ENCODE measurements at places on chromosomes 16 and 17.

DNA sequence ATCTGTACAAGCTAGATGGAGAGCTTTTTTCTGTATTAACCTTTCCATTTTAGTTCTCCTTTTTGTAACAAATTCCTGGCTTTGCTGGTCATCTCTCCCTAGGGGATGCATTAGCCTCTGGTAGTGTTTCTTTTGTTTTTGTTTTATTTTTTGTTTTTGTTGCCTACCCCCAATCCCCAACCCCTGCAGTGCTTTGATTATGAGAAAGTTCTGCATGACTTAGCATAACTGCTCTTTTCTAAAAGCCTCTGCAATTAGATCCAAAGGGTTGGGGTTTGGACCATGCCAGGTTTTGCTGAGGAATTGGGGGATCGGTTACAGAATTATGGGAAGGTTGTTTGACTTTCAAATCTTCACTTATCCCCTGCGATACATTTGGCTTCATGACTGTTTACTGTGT, 98.2 kb downstream of the ADAMTS18 start:
- DNase-seq = no peak

GRCh38 chr17:80402959-80403358, 12.0 kb upstream of the ENDOV start:
- DNase-seq = no peak

GRCh38 chr17:32279891-32280716, 14.5 kb downstream of the RHBDL3 start:
- no peak for DNase-seq

GRCh38 chr17:6075050-6075449, 4.9 kb downstream of the WSCD1 start:
- DNase-seq = no peak

DNA sequence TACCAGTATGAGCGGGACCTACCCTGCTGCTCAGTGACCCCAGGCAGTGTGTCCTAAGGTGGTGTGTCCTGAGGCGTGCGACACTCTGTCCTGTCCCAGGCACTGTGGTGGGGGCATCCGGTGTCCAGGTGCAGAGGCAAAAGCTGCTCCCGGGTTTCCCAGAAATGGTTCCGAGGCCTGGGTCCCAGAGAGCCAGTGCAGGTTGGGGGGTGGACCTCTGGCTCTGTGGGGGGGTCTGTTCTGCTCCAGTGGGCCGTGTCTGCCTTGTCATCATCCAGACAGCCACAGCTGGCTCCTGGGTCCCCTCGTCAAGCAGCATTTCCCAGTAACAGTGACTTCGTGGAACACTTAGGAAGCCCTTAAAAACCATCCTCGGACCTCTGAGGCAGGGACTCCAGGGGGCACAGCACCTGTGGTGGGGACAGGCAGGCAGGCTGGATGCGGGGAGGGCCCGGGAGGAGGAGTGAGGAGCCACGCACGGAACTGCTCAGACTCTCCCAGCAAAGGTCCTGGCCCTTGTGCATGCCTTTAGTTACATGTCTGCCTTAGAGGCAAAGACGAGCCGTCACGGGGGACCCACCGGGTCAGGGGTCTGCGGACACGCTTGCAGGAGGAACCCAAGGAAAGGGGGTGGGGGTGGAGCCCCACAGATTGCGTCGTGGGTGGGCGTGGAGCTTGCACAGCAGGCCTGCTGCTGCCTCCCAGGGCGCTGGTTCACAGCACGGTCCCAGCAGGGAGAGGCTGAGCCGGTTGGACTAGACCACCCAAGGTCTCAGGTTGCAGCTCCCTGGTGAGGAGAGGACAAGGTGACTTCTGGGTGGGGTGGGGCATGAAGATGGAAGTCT, 5.6 kb downstream of the SLC16A3 start:
- no peak for DNase-seq

DNA sequence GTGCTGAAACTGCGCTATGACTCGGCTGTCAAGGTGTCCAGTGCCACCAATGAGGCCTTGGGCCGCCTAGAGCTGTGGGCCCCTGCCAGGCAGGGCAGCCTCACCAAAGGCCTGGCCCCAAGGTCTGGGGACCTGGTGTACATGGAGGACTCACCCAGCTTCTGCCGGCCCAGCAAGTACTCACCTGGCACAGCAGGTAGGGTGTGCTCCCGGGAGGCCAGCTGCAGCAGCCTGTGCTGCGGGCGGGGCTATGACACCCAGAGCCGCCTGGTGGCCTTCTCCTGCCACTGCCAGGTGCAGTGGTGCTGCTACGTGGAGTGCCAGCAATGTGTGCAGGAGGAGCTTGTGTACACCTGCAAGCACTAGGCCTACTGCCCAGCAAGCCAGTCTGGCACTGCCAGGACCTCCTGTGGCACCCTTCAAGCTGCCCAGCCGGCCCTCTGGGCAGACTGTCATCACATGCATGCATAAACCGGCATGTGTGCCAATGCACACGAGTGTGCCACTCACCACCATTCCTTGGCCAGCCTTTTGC, 25.0 kb downstream of the WNT9B start:
- DNase-seq = no peak

DNA sequence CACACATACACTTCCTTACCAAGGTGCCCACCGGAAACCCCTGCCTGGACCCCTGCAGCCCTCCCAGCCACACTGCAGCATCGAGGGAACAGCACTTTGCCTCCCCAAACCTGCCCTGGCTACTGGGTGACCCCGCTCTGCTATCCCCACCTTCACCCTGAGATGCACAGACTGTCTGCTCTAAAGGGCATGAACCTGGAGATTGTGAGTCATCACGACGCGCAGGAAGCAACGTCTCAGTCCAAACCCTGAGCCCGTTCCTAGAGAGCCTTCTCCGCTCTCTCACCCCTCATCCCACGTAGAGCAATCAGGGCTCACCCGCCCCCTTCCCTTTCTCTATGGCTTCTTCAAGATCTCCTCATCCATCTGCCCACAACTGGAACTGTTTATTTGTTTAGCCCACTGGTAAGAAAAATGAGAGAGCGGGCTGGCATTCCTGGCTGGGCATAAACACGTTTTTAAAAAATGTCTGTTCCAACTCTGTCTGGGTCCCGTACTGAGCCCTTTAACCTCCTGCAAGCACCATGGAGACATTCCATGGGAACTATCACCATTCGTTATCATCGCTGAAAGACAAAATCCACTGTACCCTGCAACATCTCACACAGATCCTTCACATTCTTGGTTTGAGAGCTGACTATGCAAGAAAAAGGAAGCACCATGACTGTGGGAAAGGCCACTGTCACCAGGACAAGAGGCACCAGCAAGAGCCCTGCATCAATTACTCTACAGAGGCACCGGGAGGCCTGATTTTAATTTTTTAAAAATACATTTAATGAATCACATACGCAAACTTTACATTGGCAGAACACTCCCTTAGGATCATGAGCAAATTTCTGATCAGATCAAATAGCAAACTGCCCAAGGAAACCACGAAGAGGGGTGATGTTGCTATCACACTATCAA, 28.2 kb downstream of the ZFHX3 start:
- DNase-seq = no peak

- peak; percentile 61 for DNase-seq
These were observed 9.7 kb upstream of the NXPH3 start for GRCh38 chr17:49565948-49566491.

DNA sequence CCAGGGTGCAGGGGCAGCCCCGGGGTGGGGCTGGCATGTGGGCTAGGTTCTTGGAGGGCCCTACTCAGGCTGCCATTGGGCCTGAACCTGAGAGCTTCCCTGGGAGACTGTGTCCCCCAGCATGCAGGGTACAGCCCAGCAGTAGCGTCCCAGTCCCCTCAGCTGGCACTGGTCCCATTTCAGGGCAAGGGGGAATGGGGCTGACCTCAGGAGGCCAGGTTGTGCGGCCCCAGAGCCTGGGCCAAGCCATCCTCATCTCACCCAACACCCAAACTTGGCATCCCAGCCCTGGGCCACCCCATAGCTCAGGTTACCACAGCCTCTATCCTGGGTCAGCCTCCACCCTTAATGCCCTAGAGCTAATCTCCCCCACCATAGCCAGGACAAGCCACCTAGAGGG, 6.3 kb downstream of the PLXDC1 start:
- DNase-seq = no peak

GRCh38 chr16:4679850-4680636, 13.3 kb upstream of the NUDT16L1 start:
- DNase-seq = peak; percentile 88

- DNase-seq = no peak
These were observed 213.1 kb downstream of the CEP112 start for GRCh38 chr17:65978871-65979270.

DNA sequence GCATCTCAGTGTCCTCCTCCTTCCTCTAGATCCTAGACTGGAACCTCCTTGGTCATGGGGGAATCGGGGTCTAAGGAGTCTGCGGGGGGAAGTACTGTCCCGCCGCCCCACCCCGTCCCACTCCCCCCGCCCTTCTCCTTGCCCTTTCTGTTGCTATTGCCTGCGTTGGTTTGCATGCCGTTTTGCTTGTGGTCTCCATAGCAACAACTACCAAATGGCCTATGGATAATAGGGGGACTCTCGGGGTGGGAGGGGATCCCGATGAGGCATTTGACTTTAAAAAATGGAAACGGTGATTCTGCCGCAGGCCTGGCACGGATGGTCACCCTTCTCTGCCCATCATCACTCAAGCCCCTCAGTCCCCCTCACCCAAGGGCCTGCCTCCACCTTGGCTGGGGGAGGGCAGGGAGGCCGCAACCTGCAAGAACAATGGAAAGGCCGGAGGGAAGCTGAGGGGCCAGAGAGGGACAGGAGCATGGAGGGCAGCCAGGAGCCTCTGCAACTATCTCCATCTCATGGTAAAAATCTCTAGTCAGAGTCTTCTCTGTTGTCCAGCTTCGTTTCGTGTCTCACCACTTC, 231.4 kb upstream of the TNRC6C start:
- DNase-seq = no peak

DNA sequence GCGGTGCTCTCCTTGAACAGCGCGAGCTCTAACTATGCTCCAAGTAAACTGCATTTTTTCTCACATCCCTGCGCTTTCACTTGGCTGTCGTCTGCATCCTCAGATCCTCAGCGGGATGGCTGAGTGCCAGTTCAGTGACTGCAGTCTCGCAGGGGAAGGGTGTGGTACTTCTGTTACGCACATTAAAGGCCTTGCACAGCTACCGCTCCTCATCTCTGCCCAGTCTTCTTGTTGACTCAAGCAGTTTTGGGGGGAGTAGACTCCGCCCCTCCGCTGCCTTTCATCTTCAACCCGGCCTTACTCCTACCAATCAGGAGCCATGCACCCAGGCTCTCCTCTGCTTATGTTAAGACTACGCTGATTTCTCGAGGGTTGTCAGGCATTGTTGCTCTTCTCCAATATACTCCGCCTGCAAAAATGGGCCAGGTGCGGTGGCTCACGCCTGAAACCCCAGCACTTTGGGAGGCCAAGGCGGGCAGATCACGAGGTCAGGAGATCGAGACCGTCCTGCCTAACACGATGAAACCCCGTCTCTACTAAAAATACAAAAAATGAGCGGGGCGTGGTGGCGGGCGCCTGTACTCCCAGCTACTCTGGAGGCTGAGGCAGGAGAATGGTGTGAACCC, 10.0 kb downstream of the ATP5PD start:
- DNase-seq = peak; percentile 79

GRCh38 chr17:50487213-50488096, 8.8 kb downstream of the RSAD1 start:
- no peak for DNase-seq

DNA sequence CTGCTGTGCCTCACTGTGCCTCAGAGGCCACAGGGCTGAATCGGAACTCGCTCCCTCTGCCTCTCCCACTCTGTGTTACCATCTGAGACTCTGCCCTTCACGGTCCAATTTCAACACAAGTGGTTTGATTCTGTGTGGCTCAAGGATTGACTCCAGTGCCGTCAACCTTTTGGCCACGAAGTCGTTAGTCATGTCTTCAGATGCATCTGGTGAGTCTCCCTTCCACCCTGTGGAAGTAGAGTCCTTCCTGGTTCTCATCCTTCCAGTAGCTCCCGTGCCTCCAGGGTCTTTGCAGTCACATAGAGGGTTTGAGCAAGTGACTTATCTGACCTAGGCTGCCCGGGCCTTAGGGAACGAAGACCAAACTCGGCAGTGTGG, 51.2 kb downstream of the PGS1 start:
- no peak for DNase-seq

- DNase-seq = no peak
These were observed 11.3 kb downstream of the POLR3K start for GRCh38 chr16:42069-42457.

GRCh38 chr17:65103896-65104295, 33.3 kb upstream of the RGS9 start:
- no peak for DNase-seq

DNA sequence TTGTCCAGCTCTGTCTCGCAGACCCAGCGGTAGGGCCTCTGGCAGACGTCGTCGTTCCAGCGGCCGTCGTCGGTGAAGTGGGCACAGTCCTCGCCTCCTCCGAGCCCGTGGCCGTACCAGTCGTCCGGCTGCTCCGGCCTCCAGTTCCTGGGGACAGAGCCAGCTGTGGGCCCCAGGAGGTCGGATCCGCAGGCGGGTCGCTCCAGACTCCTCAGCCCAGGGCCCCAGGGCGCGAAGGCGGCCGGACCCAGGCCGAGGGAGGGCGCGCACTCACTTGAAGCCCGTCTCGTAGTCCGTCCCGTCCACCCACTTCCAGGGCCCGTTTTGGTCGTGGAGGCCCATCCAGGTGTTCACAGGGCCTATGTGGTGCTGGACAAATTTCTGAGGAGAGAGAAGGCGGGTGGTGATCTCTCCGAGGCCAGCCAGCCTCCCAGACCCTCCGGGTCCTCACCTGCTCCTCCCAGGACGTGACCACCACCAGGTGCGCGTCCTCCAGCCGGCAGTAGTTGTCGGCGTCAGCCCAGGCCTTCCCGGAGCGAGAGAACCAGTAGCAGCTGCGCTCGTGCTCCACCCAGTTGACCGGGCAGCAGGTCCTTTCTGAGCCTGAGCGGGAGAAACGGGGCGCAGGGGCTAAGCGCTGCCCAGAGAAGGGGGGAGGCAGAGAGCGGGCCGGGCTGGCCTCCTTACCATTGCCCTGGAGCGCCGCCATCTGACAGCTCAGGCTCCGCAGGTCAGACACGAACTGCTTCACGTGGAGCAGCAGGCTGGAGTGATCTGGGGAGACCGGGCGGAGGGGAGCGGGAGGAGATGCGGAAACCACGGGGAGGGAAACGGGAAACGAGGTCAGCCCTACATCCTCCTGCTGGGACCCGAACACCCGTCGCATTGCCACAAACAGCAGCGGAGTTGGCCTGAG, 5.2 kb downstream of the ASGR1 start:
- DNase-seq = peak; percentile 66

DNA sequence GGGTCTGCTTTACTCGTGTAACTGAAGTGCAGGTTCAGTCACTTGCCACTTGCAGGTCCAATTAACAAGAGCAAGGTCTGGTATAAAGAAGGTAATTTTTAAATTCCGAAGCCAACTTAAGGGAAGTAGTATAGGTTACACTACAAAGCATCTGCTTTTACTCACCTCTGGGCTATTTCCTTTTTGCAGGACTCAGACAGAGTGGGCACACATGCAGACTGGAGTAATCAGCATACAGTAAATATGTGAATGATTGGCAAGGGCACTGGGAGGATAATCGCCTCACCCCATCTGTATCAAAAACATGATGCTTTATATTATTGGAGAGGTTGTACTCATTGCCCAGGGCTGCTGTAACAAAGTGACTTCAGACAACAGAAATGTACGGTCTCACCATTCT, 160.1 kb upstream of the CDH5 start:
- DNase-seq = no peak
